ENCODE measurements at places on chromosomes 4 and X.

DNA sequence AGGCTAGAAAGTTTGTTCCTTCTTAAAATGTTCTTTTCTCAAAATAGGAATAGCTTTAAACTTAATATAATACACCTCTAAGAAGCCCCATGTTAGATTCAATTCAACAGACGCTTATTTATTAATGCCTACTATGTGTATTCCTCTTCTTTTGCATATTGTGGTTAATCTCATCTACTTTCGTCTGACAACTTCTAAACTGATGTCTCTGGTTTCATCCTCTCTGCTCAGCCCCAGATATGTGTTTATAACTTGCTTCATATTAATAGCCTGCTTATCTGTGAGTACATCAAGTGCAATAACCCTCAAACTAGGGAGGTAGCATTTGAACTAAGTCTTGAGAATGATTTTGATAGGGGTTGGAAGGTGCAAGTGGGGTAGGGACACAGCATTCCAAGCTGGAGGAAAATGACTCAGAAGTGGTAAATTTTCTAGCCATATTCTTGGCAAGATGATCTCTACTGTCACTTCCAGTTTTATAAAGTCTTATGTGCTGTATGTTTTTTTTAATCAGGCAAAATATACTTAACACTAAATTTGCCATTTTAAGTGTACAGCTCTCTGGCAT lies 37.0 kb downstream of the STK26 start:
- no peak for DNase-seq
- H3K36me3 ChIP-seq, result peaks cover 6% of the 10 kb centered on the region
- H3K4me1 ChIP-seq, result no peaks in the 10 kb centered on the region
- no peak overlapping the region for H3K27ac ChIP-seq
- H3K4me3 ChIP-seq, result no peak overlapping the region

DNA sequence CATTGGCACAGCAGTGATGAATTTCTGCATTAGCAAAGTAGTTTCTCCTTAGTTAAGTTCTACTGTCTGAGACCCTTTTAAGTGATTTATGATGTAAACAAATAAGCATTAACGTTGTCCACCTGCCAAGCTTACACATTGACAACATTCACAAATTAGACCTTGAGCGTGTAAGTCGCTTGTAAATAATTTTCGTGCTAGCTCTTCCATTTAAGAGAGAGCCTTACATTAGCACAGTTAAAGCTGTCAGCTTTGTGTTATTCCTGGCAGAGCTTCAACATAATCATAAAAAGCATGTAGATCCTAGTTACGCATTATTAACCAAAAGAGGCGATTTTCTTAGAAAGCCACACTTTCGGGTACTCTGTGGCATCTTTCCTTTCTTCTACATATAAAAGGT lies 127.7 kb downstream of the DCTD start:
- H3K4me3 ChIP-seq, result no peak overlapping the region
- no peak for DNase-seq
- H3K36me3 ChIP-seq, result no peaks in the 10 kb centered on the region
- H3K27me3 ChIP-seq, result no peaks in the 10 kb centered on the region

DNA sequence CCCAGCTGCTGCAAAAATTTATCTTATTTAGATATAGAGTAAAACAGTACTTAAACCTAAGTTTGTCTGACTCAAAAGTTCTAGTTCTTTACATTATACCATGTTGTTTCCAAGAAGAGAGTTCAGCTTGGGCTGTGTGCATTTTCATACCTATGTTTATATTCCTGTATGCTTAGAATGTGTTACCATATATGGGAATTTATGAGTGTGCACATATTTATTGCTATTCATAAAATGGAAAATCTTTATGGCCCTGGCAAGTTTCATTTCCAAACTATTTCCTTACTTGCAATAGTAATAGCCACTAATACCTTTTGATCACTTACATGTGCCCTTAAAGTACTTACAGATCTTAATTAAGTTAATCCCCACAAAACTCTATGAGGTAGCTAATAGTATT lies 2.6 kb downstream of the HEPH start:
- H3K27ac ChIP-seq, result no peak overlapping the region
- no peaks in the 10 kb centered on the region for H3K4me1 ChIP-seq
- DNase-seq, result no peak
- H3K4me3 ChIP-seq, result no peak overlapping the region

GRCh38 chrX:10404436-10404835 lies 215.9 kb downstream of the MID1 start:
- no peak for DNase-seq
- H3K27ac ChIP-seq, result no peak overlapping the region
- no peaks in the 10 kb centered on the region for H3K36me3 ChIP-seq
- no peaks in the 10 kb centered on the region for H3K4me1 ChIP-seq
- H3K27me3 ChIP-seq, result no peaks in the 10 kb centered on the region

DNA sequence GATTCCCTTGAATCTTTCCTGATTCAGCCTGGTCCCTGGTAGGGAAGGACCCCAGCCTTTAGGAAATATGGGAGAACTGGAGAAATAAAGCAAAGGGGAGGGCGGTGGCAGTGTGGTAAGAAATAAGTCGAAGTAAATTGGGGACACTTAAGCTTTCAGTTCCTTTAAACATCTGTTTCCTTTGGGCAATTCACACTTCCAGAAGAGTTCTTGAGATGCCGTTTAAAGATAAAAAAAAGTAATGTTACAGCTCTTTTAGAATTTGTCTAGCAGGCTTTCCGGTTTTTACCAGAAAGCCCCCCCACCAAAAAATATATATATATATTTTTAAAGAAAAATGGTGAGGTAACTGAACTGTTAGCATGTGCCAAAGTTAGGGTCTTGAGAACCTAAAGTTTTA lies 46.6 kb downstream of the TSPAN7 start:
- no peaks in the 10 kb centered on the region for H3K36me3 ChIP-seq
- no peaks in the 10 kb centered on the region for H3K4me1 ChIP-seq
- H3K4me3 ChIP-seq, result no peak overlapping the region
- no peaks in the 10 kb centered on the region for H3K27me3 ChIP-seq
- no peak for DNase-seq

- no peak overlapping the region for H3K4me3 ChIP-seq
- no peaks in the 10 kb centered on the region for H3K27me3 ChIP-seq
- no peaks in the 10 kb centered on the region for H3K36me3 ChIP-seq
Measured at GRCh38 chrX:15465896-15466651, 27.1 kb downstream of the PIR start.

- H3K4me3 ChIP-seq, result no peak overlapping the region
- DNase-seq, result no peak
- no peaks in the 10 kb centered on the region for H3K27me3 ChIP-seq
- H3K27ac ChIP-seq, result no peak overlapping the region
- H3K36me3 ChIP-seq, result no peaks in the 10 kb centered on the region
Measured at GRCh38 chr4:137312257-137312656, 220.0 kb downstream of the PCDH18 start.

DNA sequence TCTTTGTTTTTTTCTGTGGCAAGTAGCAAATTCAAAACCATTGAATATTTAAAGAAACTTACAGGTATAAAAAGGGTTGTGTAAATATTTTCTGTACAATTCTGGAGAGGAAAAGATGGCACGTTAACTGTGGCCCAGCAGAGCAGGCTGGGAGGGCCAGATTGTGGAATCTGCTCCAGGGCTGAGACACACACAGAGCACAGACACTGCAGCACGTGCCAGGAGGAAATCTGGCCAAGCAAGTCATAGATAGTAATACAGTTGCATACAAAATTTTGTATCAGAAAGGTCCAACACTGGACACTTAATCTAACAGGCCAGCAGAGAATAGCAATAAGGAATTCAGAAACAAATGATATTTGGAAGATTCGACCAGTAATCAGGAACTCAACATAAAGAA lies 763.7 kb downstream of the PDHA2 start:
- no peaks in the 10 kb centered on the region for H3K4me1 ChIP-seq
- H3K4me3 ChIP-seq, result no peak overlapping the region
- no peaks in the 10 kb centered on the region for H3K36me3 ChIP-seq
- no peak overlapping the region for H3K27ac ChIP-seq
- H3K27me3 ChIP-seq, result no peaks in the 10 kb centered on the region
- no peak for DNase-seq

- no peak overlapping the region for H3K27ac ChIP-seq
- peaks cover 11% of the 10 kb centered on the region for H3K27me3 ChIP-seq
- H3K4me3 ChIP-seq, result no peak overlapping the region
Measured at GRCh38 chr4:1567808-1568581, 116.1 kb downstream of the FAM53A start.

DNA sequence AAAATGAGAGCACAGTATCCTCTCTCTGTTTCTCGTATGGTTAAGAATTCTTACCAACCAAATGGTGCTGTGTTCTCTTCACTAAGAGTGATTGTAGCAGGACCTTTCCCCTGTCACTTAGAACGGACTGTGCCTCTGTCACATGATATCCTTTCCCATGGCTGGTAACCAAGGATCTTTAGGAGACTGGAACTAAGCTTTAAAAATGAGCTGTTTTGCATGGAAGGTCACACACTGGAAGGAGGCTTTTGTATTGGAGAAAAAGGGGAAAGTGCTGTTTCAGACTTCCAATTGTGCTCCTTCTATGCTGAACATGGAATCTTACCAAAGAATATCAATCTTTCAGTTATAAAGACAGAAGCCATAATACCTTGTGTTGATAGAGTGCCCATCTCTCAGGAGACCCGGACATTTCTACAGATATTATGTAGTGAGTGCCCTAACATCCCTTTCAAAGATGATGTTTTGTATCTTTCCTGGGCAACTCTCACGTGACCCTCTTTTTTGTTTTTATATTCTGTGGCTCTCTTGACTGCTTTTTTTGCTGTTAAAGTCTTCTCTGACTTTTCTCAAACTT lies 148.6 kb downstream of the SLC4A4 start:
- no peaks in the 10 kb centered on the region for H3K36me3 ChIP-seq
- no peaks in the 10 kb centered on the region for H3K4me1 ChIP-seq
- no peaks in the 10 kb centered on the region for H3K27me3 ChIP-seq
- DNase-seq, result no peak

DNA sequence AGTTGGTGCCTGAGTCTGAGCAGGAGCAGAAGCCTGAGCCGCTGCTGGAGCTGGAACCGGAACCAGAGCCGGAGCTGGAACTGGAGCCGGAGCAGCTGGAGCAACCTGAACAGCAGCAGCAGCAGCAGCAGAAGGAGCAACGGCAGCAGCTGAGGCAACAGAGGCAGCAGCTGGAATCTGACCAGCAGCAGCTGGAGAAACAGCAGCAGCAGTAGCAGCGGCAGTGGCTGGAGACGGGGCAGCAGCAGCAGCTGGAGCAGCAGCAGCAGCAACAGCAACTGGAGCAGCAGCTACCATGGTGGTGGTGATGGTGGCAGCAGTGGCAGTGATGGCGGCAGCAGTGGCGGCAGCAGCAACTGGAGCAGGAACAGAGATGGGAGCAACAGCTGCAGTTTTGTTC lies 61.5 kb downstream of the AMOT start:
- H3K27me3 ChIP-seq, result no peaks in the 10 kb centered on the region
- no peak overlapping the region for H3K27ac ChIP-seq

All from CD4-positive, alpha-beta T cell (primary cell).